BJ (cell line): ENCODE measurements at places on chromosomes 6 and 20.

DNA sequence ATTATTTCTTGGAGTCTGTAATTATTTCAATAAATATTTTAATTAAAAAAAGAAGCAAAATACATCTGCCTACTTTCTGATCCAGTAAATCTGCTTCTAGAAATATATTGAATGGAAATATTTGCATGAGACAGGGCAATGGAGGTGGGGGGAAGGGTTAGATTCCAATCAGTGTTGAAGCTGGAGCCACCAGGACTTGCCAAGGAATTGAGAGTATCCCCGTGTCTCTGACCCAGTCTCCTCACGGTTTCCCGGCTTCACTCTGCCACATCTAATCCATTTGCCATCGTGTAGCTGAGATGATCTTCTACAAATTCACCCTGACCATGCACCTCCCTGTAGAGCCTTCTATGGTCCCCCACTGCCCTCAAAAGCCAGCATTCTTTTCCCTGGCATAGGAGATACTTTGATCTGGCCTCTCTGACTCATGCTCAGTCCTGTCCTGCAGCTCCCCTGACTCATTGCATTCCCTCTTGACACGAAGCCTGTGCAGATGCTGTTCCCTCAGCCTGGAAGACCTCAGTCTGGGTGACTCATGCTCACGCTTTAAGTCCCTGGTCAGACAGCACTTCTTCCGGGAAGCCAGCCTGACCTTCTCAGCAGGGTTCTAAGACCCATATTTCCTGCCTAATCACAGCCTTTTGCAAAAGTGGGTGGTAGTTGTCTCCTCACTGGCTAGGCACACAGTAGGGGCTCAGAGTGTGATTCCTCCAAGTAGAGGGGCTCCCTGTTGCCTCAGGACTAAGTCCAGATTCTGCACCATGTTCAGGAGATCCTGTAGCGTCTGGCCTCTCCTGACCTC, 23.0 kb upstream of the FKBP1A start:
- DNase-seq, result peak; percentile 70

DNA sequence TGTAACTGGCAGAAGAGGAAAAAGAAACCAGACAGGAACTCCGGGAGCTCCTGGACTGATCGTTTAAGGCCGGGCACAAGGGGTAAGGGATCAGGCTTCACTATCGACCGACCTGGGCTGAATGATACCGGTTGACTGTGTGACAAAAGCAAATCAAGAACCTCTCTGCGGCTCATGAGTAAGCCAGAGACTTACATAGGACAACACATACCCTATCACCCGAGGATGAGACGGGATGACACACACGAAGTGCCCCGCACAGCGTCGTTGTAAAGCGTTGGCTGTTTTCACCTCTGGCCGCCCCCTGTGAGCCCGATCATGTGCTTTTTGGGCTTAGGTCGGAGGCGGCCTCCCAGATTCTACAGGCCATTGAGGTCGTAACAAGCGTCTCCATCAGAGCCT, 695 bp upstream of the TGIF2 start:
- DNase-seq, result no peak

- no peak for DNase-seq
Measured at GRCh38 chr6:4844108-4844507, 67.9 kb downstream of the CDYL start.

DNA sequence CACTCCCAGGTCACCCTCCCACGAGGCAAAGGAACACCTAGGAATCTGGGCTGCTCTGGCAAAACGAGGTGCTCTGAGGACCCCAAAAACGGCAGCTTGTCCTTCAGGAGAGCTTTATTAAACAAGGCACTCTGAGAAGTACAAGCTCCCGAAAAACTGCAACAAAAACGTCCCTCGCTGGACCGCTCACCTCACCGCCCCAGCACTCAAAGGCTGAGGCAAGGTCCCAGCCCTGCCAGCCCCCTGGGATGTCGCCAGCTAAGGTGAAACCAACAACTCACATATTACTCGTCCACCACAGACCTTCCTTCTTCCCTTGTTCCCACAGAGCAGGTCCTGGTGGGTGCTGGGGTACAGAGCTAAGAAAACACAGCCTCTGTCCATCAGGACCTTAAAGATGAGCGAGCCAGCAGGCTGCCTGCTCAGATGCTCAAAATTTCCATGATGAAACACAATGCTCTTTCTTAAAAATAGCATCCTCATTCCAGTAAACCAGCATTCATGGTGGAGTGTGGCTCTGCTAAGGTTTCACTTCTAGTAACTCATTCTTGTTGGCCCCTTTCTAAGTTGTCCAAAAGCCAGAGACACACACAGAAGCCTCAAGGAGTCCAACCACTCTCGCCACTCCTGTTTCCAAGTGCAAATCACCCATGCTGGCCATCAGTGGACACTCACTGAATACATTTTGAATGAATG, 35.9 kb downstream of the ATP9A start:
- DNase-seq, result no peak

DNA sequence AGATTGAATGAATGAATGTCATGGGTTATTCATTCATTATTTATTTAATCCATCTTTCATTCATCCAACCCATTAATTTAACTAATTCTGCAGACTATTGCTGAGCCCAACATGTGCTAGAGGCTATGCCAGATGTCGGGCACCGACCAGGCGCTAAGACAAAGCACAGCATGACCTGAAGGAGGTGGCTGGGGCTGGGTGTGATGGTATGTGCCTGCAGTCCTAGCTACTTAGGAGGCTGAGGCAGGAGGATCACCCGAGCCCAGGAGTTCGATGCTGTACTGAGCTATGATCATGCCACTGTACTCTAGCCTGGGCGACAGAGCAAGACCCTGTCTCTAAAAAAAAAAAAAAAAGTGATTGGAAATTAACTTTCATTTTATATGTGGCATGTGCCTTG, 5.7 kb upstream of the SLC22A7 start:
- DNase-seq, result no peak

- DNase-seq, result no peak
Measured at GRCh38 chr20:63320041-63320511, 27.1 kb downstream of the COL20A1 start.

DNA sequence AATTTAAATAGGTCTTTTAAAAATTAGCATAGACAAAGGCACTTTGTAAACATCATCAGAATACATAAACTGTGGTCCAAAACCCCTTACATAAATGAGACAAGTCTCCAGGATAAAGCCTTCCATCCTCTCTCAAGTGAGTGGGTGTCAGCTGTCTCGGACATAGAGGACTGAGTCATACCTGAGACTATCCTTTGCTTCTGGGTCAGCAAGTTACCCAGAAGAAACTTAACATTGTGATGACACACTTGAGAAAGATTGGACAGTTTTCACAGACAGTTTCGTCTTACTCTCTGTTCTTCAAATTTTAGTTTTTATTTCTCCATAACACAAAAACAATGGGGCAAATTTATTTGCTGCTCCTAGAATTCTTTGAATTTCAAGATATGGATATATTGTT, 838.0 kb downstream of the DHX35 start:
- DNase-seq, result no peak

DNA sequence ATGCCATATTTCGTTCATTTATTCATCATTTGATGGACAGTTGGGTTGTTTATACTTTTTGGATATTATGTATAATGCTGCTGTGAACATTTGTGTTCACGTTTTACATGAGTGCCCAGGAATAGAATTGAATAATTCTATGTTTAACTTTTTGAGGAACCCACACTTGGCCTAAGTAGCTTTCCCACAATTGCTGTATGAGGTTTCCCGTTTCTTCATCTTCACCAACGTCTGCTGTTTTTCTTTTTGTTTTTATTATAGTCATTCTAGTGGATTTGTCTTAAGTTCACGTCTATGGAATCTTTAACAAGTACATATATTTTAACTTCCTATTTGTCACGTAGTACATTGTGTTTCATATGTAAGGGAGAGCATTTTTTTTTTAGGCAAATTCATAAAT, 110.3 kb downstream of the JARID2 start:
- no peak for DNase-seq
